Activated CD8-positive, alpha-beta memory T cell treated with anti-CD3 and anti-CD28 coated beads for 4 hours (primary cell): ENCODE measurements at places on chromosomes 5 and 9.

DNA sequence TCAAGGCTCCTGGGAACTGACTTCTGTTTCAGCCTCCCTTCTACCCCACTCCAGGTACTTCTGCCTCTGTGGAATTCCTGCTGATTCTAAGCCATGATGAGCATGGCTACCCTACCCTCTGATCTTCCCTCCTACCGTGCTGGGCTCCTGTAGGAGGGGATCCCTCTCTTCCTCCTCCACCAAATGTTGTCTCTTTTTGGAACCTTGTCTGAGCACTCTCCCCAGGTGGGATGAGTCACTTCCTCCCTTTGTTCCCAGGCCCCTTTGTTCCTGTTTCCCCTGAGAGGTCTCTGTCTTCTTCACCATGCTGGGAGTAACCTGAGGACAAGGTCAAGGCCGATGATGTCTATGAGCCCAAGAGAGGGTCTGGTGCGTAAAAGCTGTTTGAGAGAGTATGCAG, 213.2 kb downstream of the GABBR2 start:
- DNase-seq, result no peak

GRCh38 chr5:1851290-1851934, 31.3 kb downstream of the IRX4 start:
- no peak for DNase-seq

GRCh38 chr9:38090170-38090569, 21.1 kb upstream of the SHB start:
- DNase-seq, result no peak

- DNase-seq, result no peak
Observed at GRCh38 chr5:101676646-101677045, 619.4 kb downstream of the SLCO4C1 start.

- DNase-seq, result no peak
Observed at GRCh38 chr9:16426716-16427115, 443.8 kb downstream of the BNC2 start.

DNA sequence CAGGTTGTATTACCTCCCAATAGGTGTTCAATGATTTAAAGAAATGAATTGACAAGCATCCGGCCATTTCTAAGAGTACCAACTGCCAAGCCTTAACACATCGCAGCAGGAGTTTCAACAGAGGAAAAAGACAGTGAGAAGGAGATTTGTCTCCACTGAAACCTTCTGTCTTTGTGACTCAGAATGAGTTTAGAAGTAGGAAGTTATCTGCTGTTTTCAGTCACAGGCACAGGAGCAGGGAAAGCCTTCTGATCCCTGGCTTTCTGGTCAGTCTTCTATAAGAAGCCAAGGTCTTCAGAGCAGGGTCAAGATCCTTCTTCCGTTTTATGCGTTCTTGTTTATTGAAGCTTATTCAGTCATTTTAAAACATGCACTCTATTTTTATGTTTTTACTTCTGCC, 390.7 kb upstream of the PCSK5 start:
- no peak for DNase-seq

GRCh38 chr9:127129073-127129717, 6.8 kb upstream of the ANGPTL2 start:
- no peak for DNase-seq

- DNase-seq, result no peak
Observed at GRCh38 chr9:114442022-114442421, 54.2 kb upstream of the AKNA start.

DNA sequence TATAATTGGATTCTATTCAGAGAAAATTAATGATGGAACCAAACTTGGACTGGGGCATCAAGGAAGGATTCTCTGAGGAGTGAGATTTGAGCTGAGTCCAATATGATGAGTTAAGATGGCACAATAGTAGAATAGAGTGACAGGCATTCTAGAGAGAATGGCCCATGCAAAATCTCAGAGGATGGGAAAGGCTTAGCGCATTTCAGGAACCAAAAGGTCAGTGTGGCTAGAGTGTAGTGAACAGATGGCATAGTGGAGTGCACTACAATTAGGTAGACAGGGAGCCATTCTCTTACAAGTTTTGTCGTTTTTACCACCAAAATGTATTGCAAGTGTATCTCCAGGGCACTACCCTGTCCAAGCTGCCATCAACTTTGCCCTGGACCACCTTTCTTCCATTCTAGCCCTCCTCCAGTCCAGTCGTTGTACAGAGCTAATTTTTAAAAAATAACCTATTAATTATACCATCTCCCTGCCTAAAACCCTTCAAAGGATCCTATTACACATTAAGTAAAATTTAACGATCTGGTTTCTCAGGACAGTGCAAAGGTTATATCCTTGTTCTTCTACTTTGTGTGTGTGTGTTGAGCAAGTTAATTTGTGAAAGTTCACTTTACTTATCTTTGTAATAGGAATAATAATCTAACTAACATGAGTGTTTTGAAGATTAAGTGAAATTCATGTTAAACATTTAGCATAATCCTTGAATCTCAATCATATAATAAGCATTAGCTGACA, 211.7 kb downstream of the COMMD10 start:
- no peak for DNase-seq

DNA sequence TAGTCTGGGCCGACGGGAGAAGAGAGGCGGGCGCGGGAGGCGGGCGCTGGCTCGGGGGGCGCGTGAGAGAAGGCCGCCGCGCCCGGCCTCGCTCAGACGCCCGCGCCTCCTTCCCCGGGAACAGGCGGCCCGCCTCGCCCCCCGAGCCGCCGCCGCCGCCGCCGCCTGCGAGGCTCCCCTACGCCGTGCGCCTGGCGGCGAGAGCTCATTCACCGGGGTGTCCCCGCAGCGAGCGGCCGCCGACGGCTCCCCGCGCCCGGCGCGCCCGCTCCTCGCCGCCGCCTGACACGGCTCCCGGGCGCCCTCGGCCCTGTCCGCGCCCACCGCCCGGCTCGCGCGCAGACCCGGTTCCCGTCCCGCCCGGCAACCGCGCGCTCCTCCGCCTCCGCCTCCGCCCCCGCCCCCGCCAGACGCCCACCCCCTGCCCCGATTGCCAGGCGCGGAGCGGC, at the start of gene GNAQ:
GNAQ (minus strand) TSS at position 368 of the 449 bp plus-strand sequence. CDS start 576 bp downstream, outside the sequence.
- DNase-seq, result no peak

DNA sequence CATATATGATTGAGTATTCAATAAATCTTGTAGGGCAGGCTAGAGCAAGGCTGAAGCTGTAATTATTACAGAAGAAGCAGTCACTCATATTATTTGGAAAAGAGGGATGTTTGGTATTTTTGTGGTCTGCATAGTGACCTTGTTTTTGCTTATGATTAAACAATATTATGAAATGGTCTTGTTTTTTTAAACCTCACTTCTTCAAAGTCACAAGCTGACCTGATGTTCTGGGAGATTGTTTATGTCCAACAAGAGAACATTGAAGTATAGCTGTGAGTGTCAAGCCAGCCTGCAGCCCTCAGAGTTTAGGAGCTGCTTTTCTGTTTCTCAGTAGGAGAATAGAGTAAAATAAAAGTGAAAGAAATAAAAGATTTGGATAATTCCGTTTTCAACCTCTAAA, 342.2 kb downstream of the LRRC70 start:
- no peak for DNase-seq

DNA sequence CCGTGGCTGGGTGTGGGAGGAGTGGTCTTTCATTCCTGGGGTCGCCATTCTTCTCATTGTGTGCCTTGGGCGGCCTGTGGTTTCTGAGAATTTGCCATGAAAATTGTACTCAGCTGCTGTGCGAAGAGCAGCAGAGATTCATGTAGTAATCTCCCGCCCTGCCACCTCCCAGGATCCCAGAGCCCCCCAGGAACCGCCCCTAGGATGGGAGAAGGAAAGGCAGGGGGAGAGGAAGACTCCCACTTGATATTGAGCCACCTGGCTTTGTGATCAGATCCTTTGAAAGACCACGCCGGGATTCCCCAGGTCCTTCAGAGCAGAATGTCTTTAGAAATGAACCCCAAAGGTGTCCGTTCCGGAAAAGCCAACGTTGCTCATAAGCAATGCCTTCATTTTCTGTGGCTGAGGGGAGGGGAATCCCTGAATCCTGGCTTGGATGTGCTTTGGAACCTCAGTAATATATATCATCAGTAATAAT, 27.6 kb downstream of the NEURL1B start:
- no peak for DNase-seq

DNA sequence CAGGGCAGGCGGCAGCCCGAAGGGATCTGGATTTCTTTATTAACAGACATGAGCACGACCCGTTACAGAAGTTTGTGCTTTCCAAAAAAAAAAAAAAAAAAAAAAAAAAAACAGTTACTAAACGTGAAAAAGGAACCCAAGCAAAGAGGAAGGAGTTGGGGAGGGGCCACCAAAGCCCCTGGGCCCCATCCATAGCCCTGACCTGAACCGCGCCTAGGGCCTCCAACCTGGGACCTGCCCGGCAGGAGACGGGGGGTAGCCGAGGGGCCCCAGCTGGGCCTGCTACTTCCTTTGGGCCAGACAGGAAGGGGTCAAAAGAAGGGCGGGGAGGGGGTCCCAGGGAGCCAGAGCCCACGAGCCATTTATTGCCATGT, 10.0 kb downstream of the PRR7 start:
- DNase-seq, result no peak

DNA sequence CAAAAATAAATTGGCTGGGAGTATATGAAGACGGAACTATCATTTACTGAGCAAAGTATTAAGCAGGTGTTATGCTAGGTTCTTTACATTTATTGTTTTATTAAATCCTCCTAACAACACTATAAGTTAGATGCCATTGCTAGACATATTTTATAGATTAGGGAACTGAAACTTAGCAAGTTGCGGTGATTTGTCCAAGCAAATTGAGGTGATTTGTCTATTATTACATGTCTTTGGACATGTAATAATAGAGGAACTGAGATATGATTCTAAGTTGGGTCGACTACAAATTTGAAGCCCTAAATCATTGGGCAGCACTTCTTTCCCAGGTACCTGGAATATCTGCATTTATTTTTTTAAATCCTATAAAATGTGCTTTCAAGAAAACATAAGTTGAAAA, 429.9 kb downstream of the GABRG2 start:
- no peak for DNase-seq

GRCh38 chr9:127568618-127568970, 43.5 kb upstream of the STXBP1 start:
- no peak for DNase-seq

GRCh38 chr5:86546044-86546443, 71.7 kb upstream of the COX7C start:
- DNase-seq, result no peak
